HepG2 (cell line): ENCODE measurements at places on chromosomes 1 and 21.

DNA sequence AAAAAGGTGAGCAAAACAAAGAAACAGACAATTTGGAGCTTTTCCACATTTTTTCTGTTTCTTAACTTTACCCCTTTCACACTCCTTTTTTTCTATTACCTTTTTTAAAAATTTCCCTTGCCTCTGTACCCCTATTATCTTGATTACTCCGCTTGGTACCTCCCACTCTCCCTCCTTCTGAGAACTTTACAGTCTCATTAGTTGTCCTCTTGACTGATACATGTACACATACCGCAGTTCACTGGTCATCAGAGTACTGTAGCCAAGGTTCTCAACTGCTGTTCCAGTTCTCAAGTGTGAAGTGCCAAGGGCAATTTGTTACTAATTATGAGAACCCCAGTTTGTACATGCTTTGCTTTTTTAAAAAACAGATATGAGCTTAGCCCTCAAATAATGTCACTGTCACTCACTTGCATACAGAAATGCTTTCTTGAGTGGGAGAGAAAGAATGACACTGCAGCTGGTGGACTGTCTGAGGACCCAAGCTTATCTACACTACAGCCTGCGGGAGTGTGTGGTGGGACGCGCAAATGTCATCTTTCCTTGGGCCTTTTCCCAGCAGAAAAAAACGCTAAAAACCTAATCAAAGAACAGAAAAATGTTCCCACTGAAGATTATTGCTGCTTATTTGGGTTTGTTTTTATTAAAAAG lies 160.8 kb downstream of the DISP1 start:
- no peak overlapping the region for H3K4me3 ChIP-seq
- H3K27me3 ChIP-seq: no peaks in the 10 kb centered on the region
- no peak overlapping the region for H3K27ac ChIP-seq
- no peaks in the 10 kb centered on the region for H3K36me3 ChIP-seq
- no peak for DNase-seq

DNA sequence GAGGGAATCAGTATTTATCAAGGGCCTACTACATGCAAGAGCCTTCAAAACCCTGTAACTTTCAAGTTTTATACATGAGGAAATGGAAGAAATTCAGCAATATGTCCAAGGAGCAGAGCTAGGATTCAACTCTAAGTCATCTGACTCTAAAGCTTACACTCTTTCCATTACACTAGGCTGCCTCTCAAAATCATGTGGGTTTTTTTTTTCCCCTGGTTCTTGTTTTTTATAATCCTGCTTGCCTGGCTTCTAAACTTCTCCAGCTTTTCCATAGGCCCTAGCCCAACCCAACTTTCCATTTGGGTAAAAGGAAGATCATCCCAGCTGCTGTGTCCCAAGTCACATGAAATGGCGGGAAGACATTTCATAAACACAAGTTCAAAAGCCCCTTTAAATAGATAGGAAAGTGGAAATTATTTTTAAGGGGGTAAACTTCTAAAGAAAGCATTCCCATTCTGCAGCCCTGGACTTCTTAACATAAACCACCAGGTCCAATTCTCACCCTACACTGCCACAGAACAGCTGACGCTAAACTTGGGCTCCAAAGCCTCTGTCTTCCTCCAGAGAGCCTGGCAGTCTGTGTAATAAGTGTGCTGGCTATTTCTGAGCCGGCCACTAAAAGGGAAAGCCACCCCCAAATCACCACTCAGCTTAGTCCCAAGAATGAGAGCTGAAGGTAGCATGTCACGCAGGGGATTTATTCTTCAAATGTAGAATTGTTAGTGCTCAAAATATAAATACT lies 46.9 kb downstream of the ITPKB start:
- H3K4me3 ChIP-seq: no peak overlapping the region
- peaks cover 46% of the 10 kb centered on the region for H3K27me3 ChIP-seq
- DNase-seq: no peak
- no peaks in the 10 kb centered on the region for H3K36me3 ChIP-seq
- H3K4me1 ChIP-seq: no peaks in the 10 kb centered on the region

DNA sequence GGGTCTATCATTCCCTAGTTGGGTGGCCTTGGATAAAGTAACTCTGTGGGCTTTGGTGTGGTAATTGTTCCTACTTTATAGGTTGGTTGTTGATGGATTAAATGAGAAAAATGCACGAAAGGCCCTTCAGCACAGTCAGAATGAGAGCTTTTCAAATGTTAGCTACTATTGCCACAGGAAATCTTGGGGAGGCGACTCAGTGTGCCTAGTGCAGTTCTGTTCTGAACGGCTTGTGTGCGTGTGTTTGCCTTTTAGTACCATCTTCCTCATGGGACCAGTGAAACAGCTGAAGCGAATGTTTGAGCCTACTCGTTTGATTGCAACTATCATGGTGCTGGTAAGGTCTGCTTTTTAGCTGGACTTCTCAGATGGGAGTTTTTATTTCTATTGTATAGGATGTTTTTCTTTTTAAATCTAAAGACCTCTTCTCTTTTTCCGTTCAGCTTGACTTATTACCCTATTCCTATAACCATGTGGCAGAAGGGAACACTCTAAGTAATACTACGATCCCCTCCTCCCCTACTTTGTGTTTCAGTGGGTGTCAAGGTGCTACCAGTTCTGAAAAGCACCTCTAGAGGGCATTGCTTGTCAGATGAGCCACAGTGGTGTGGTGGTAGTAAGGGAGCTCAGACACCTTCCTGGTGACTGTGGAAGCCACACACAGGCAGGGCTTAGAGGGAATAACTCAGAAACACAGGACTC lies 9.2 kb downstream of the SFT2D2 start:
- no peak overlapping the region for H3K27ac ChIP-seq
- H3K4me1 ChIP-seq: peaks cover 33% of the 10 kb centered on the region
- no peak overlapping the region for H3K4me3 ChIP-seq
- H3K36me3 ChIP-seq: peaks cover 54% of the 10 kb centered on the region

GRCh38 chr1:171389171-171389570 lies 75.2 kb downstream of the FMO4 start:
- H3K4me1 ChIP-seq: no peaks in the 10 kb centered on the region
- DNase-seq: no peak
- H3K27me3 ChIP-seq: no peaks in the 10 kb centered on the region

DNA sequence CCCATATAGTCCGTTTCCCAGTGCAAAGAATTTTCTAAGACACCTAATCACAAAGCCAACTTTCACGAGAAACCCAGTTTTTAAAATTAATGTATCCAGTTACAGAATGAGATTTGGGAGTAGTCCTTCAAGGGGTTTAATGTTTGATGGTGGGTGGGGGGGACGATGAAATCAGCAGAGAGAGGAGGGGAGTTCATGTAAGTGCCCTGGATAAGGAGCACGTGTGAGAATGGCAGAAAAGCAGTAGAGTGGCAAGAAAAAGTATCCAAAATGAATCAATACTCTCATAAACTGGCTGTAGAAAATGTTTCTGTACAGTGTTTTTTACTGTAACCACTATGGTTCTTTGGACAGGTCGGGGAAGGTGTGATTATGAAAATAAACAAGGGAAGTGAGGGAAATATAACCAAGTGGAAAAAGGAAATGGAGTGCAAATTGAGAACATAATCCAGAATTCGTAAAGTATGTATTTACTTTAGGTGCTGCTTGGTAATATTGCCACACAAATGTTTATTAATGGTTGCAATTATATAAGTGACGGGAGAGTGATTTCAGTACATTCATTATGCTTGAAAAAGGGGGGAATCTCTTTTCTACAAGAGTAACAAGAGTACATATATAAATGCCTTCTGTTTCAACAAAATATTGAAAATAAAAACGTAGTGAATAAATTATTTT lies 118.7 kb upstream of the RRP15 start:
- H3K36me3 ChIP-seq: no peaks in the 10 kb centered on the region
- H3K27me3 ChIP-seq: peaks cover 39% of the 10 kb centered on the region
- no peak for DNase-seq
- H3K27ac ChIP-seq: no peak overlapping the region
- H3K4me3 ChIP-seq: no peak overlapping the region
- H3K4me1 ChIP-seq: peaks cover 19% of the 10 kb centered on the region

- peaks cover 5% of the 10 kb centered on the region; the same call in 1 of the 3 replicates for H3K27me3 ChIP-seq
- H3K4me3 ChIP-seq: no peak overlapping the region
- no peaks in the 10 kb centered on the region for H3K4me1 ChIP-seq
- H3K36me3 ChIP-seq: no peaks in the 10 kb centered on the region
- peak; percentile 19 for DNase-seq
These were observed 6.9 kb downstream of the CAMK1G start for GRCh38 chr1:209590405-209590804.

DNA sequence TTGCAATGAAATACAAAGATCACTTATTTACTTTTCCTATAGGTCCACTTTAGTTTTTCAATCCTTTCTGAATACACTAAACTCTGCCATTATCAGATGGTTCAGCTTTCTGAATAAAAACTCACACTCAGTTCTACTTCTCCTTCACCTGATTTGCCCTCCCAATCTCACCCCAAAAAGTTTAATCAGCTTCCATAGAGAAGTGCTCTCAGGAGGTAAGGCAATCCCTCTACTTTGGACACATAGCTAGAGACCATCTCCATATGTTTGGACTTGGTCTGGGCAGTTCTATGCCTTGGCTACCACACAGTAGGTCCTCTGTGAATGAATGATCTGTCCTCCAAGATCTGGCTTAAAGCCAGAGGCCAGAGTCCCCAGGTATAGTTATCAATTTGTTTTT lies 40.9 kb downstream of the PTPN14 start:
- no peaks in the 10 kb centered on the region for H3K36me3 ChIP-seq
- H3K27ac ChIP-seq: no peak overlapping the region
- DNase-seq: no peak
- H3K27me3 ChIP-seq: no peaks in the 10 kb centered on the region

DNA sequence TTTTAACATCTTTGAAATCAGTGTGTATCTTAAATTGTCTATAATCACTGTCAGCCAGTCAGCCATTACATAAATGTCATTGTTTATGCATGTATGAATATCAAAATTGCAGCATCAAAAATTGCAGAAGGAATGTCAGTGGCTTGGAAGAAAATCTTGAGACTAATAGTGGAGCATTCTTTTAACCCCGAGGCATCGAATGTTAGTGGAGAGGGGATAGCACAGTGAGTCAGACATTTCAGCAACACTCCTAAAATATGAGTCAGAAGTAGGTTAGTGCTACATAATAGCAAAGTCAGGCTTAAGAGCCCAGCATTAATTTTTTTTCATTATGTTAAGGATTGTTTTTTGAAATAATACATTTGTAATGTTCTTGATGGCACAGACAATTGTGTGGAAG lies 45.5 kb downstream of the SNRPE start:
- peaks cover under 1% of the 10 kb centered on the region; the same call in 1 of the 2 replicates for H3K4me1 ChIP-seq
- DNase-seq: no peak
- no peaks in the 10 kb centered on the region for H3K36me3 ChIP-seq
- H3K4me3 ChIP-seq: no peak overlapping the region

DNA sequence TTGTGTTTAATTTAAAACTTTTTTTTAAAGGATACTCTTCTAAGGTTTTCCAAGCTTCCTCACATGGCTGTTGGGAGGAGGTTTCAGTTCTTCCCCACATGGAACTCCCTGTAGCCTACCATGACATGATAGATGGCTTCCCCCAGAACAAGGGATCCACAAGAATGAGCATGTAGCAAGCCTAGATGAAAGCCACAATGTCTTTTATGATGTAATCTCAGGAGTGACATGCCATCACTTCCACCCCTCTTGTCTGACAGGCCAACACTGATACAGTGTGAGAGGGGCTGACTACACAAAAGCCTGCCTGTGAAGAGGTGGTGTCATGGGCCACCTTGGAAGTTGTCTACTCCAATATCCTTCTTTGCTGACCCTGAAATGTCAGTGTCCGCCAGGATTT lies 32.0 kb downstream of the CD34 start:
- H3K4me3 ChIP-seq: no peak overlapping the region
- DNase-seq: no peak
- H3K4me1 ChIP-seq: peaks cover 6% of the 10 kb centered on the region; the same call in 1 of the 2 replicates
- H3K27ac ChIP-seq: no peak overlapping the region
- H3K36me3 ChIP-seq: no peaks in the 10 kb centered on the region

- H3K4me1 ChIP-seq: peaks cover 22% of the 10 kb centered on the region
- peak overlapping the region; percentile 55 for H3K27ac ChIP-seq
- peaks cover 7% of the 10 kb centered on the region for H3K36me3 ChIP-seq
- no peak overlapping the region for H3K4me3 ChIP-seq
These were observed 51.2 kb downstream of the DIP2A start for GRCh38 chr21:46509741-46510502.

- no peak overlapping the region for H3K4me3 ChIP-seq
- H3K36me3 ChIP-seq: no peaks in the 10 kb centered on the region
- DNase-seq: no peak
These were observed 12.4 kb upstream of the GPR61 start for GRCh38 chr1:109527098-109527811.

DNA sequence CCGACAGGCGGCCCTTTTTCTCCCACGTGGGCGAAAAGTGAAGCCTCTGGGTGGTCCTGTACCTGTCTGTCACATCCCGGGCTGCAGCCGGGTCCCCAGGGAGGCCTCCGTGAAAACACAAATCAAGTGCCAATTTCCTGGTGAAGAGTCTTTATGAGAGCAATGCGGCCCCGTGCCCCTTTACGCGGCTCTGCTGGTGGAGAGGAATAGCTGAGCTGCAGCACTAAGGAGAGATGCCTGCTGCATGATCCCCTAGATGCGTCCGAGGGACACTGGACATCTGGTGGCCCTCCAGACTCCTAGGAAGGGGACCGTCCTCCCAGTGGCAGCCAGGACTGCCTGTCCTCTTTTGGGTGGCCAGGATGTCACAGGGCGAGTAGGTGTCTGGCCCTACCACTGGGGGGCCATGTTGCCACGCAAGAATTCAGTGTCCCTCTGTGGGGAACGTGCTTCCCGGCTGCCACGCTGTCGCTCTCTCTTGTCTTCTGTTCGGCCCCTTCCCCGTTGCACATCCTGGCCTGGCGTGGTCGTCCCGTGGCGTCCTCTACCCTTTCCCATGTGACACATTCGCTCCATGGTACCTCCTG lies 38.7 kb downstream of the COL18A1 start:
- peaks cover 43% of the 10 kb centered on the region for H3K4me1 ChIP-seq
- no peak overlapping the region for H3K4me3 ChIP-seq
- H3K27ac ChIP-seq: no peak overlapping the region
- DNase-seq: no peak
- H3K27me3 ChIP-seq: no peaks in the 10 kb centered on the region

- no peaks in the 10 kb centered on the region for H3K27me3 ChIP-seq
- H3K4me3 ChIP-seq: no peak overlapping the region
- H3K4me1 ChIP-seq: no peaks in the 10 kb centered on the region
- H3K27ac ChIP-seq: no peak overlapping the region
These were observed 489.3 kb downstream of the AMY1C start for GRCh38 chr1:104238991-104239390.

DNA sequence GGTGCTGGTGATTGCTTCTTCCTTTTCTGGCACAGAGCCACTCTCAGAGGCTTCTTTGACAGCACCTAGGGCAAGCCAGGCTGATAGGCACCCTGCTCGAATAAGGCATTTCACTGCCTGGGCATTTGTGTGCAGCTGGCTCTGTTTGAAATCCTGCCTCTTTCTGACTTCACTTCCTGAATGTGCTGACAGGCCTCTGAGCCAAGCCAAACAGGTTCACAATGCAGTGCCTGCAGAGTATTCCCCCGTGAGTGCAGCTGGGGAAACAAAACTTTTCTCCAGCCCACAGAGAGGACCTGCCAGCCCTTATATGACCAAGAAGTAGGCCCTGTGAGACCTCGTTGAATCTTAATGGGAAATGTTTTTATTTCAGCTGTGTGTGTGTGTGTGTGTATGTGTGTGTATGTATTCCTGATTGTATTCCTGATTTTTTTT lies 10.4 kb downstream of the JUN start:
- H3K4me1 ChIP-seq: peaks cover 40% of the 10 kb centered on the region
- no peak for DNase-seq
- no peaks in the 10 kb centered on the region for H3K36me3 ChIP-seq
